ENCODE measurements at places on chromosomes 1 and 21.

GRCh38 chr1:50074931-50075330 is 33.8 kb upstream of the ELAVL4 start:
- DNase-seq, result no peak

DNA sequence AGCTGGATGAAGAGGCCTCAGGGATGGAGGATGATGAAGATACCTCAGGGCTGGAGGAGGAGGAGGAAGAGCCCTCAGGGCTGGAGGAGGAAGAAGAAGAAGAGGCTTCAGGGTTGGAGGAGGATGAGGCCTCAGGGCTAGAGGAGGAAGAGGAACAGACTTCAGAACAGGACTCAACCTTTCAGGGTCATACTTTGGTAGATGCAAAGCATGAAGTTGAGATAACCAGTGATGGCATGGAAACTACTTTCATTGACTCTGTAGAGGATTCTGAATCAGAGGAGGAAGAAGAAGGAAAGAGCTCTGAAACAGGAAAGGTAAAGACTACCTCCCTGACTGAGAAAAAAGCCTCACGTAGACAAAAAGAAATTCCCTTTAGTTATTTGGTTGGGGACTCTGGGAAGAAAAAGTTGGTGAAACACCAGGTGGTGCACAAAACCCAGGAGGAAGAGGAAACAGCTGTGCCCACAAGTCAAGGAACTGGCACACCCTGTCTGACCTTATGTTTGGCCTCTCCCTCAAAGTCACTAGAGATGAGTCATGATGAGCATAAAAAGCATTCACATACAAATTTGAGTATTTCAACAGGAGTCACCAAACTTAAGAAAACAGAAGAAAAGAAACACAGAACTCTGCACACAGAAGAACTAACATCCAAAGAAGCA is 15.4 kb downstream of the L1TD1 start:
- peak; percentile 13 for DNase-seq

DNA sequence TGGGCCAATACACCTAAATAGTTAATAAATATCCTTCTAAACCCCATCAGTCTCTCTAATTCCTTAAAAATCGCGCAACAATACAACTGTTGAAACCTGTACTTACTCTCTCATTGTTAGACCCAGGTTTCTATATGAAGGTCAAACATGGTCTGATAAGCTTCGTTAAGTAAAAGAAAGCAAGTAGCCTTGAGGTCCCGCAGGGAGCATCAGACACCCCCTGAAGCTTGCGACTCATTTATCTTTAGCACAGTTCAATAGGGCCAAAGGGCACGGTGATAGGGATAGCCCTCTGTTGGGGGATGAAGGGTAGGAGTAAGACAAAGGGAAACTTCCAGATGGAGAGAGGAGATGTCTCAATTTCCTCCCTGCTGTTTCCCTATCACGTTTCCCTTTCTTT is 27.3 kb upstream of the THEM4 start:
- no peak for DNase-seq

DNA sequence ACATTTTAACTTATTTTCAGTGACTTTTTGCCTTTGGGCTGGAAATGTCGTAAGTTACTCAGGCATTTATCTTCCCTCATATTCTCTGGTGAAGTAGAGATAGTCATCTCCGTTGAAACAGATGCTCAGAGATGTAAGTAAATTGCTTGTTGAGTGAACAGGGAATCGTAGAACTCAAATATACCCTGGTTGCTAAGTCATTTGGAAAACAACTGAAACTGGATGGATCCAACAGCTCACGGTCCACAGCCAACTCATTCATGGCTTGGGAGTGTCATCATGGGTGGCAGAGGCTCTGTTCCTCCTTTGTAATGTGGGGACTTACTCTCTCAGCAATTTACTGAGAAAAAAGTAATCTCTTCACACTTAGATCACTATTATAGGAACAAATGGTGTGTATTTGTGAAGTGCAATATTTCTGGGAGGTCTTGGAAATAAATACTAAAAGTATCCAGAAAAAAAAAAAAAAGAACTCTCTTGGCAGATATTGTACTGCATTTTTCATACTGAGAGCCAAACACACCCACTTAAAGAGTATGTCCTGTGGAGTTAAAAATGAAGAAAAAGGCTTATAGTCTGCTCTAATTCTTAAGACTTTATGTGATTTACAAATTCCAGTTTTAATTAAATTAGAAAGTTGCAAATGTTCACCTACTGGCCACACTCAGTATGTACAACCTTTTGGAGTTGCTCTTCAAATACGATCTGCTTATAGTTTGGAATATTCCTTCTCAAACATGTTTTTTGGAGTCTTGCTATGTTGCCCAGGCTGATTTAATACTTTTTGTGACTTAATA is 107.4 kb downstream of the LEPR start:
- peak; percentile 55 for DNase-seq

DNA sequence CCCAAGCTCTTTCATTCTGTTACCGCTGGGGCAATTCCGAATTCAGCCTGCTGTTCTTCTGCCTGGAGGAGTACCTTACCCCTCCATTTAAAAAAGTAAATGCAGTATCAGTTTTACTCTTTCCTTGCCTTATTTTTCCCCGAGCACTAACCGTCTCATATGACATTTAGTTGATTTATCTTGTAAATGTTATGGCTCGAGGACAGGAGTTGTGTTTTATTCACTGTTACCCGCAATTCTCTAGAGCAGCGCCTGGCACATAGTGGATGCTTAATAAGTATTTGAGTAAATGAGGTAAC is 425 bp upstream of the TADA1 start:
- no peak for DNase-seq

- no peak for DNase-seq
These were observed 3.5 kb downstream of the SH3BGRL3 start for GRCh38 chr1:26283279-26283853.

- peak; percentile 55 for DNase-seq
These were observed 32.0 kb downstream of the PTAFR start for GRCh38 chr1:28144203-28145135.

DNA sequence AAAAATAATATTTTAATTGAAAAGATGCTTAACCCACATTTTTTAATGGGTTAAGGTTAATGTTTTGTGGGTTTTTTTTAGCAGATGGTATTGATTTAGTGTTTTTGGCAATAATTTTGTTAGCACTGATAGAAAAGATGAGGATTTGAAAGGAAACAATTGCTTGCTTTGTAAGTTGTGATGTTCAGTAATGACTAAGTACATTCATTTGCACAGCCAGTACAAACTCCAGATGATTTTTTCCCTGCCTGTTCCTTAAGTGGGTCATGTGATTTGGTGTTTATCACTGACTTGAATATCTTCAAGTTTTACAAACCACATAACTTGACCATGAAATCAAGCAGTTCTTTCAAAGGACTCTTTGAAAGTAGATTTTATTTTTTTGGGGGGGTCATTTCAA is 15.0 kb downstream of the DISP1 start:
- DNase-seq, result peak; percentile 36

- DNase-seq, result no peak
These were observed 100.0 kb upstream of the SLC25A33 start for GRCh38 chr1:9439074-9439761.

DNA sequence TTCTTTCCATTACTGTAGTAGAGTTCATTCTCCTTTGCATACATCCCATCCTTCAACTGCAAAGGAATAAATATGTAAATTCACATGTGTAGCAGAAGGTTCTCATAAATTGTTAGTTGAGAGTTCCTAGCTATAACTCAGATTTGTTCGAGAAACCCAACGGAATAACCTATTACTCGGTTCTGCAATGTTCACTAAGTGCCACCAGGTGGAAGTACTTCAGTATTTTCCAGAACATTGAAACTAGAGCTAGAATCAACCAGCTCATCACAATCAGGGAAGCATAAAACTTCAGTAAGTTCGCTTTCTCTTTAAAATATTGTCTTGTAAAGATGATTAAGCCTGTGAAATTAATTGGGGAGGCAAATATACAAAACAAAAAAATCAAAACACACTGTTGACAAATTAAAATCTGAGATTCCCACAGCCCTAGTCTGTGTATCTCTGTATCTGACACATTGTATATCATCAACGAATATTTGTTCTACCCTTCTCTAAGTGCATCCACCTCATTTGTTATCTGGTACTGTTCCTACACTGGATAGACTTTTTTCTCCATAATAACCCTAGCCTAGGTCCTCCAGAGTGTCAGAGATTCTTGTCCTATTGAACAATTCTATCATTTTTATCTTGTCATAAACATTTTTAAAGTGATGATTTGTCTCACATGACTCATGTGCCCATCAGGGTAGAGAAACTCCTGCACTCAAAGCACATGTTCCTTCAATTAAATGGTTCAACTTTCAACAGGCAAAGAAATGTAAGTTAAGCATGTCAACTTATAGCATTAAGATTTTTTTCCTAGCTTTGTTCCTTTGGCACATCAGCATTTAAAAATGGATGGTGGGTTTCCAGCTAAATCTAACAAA is 31.9 kb downstream of the MROH9 start:
- DNase-seq, result peak; percentile 36

DNA sequence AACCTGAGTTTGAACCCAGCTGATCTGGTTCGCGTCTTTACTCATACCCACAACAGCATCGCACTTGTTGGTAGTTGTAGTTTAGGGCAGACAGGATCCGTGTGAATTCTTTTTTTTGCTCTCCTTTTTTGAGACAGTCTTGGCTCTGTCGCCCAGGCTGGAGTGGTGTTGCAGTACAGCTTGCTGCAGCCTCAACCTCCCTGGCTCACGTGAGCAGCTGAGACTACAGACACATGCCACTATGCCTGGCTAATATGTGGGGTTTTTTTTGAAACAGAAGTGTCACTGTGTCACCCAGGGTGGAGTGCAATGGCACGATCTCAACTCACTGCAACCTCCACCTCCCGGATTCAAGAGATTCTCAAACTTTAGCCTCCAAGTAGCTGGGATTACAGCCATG is 7.9 kb downstream of the TAF13 start:
- no peak for DNase-seq

DNA sequence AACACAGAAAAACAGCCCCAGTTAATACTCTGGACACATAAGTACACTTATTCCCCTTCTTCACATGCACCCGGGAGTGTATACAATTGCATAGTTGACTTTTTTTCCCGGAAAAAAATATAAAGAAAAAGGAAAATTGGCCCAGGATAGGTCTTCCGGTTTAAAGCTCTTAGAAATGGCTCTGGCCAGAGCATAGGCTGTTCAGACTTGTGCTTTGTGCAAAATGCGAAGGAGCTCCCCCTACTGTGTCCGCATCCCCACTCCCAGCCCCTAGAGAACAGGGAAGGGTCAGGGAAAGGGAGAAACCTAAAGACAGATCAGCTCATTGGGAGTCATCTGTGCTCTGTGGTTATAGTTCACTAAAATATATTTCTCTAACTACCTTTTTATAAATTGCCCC is 5.5 kb upstream of the MTMR11 start:
- peak; percentile 23 for DNase-seq

DNA sequence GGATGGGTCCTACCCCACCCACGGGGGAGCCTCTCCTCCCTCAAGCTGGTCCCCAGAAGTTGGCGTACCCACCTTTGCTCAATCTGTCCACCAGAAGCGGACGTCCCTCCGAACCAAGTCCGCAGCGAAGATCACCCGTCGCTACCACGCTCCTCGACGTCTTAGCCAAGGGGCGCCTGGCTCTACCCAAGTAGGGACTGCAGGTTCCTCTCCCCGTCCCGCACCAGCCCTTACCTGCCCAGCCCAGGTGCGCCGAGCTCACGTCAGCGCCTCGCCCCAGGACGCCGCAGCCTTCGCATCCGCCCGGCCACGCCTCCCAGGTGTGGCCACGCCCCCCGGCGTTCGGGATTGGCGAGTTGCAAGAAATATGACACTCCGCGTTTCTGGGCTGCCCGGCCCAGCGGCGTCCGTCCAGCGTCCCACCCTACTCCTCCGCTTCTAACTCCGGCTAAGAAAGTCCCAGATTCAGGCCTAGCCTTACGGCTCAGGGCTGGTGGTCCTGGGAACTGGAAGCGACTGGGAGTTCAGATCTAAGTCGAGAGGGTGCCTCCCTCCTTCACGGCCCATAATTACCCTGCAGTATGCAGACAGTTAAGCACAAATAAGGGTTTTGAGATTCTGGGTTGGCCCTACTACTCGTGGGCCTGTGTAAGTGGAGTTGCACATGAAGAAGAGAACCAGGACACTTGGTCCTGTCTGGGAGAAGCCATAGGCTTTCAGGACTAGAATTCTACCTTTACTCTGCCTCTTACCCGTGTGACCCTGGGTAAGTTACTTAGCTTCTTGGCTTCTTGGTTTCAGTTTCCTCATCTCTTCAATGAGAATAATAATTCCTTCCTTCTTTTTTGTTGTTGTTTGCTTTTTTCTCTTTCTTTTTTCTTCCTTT is at the start of gene IRF6:
Gene IRF6, minus strand, starts transcription at position 268 of the 886 bp plus-strand sequence. CDS start 4,729 bp downstream, outside the sequence.
- DNase-seq, result peak; percentile 25

GRCh38 chr1:242525769-242526168 is 1.3 kb upstream of the PLD5 start:
- no peak for DNase-seq

GRCh38 chr1:76191561-76191960 is 117.0 kb downstream of the ST6GALNAC3 start:
- DNase-seq, result no peak

All from stromal cell of bone marrow (primary cell).